T follicular helper cell (primary cell): ENCODE measurements at places on chromosomes 11 and 22.

- DNase-seq = no peak
Observed at GRCh38 chr11:103893371-103893770, 143.1 kb upstream of the DDI1 start.

- DNase-seq = no peak
Observed at GRCh38 chr11:119693253-119693815, 35.7 kb downstream of the NECTIN1 start.

DNA sequence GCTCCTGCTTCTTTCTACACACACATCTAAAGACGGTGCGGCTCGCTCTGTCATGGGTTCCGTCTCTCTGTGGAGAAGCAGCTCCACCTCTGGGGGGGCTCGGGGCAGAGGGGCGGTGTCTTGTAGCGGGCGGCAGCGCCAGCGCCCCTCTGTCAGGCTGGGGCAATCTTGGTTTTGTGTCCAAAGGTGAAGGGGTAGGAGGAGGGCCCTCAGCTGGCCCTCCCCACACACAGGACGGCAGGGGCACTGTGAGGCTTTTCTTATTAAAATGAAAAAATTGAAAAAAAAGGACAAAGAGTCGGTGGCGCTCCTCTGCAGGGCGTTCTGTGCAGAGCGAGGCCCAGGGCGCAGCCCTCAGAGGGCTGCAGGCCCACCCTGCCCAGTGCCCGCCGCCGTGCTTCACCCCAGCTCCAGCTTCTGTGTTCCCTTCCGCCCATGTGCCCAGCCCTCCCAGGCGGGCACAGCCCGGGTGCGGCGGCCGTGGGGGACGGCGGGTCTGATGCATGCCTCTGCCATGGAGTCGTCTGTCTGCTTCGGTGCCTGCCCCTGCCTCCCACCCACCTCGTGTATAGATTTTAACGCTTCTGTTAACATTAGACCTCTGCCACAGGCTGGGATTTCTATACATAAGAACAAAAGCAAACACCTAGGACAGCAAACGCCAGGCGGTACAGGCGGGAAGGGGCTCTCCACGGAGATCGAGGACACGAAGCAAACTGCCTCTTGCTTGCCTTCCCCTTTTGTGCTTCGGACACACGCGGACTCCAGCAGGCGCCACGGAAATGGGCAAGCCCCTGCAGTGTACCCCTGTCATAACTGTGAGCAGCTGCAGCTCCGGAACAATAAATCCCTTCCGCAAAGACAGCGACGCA lies 24.5 kb downstream of the MOB2 start:
- DNase-seq = no peak

DNA sequence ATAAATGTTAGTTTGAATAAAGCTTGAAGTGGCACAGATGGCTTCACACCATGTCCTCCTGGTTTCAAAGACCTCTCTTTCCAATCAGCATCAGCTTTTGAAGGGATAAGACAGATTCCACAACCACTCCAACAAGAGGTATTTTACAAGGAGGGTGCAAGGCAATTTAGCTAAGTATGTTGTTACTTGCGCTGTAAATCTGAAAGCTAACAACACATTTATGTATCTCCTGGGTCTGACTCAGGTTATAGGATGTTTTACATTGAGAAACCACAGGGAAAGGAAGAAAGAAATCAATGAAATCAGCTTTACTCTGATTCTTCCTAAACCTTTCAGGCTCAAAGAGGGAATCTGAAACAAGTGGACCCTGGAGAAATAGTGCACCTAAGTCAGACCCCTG lies 12.1 kb downstream of the CWC15 start:
- no peak for DNase-seq

- DNase-seq = no peak
Observed at GRCh38 chr22:48222742-48223487, 1460.5 kb downstream of the TBC1D22A start.

- DNase-seq = no peak
Observed at GRCh38 chr11:86740628-86741483, 59.5 kb upstream of the PRSS23 start.

DNA sequence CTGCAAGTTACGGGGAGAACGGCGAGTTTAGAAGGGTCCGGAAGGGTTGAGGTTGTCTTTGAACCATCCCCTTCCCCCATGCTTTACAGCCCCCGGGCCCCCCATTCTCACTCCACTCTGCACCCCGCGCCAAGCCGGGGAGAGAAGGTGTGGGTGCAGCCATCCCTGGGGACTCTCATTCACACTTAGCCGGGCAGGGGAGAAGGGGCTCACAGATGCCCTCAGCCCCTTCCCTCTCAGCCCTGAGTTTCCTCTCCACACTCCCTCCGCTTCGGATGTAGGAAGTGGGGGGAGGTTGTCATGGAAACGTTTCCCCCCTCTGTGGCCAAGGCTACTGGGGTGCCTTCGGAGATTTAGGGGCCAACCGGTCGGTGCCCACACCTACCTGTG lies 334 bp downstream of the CADM1 start:
- DNase-seq = no peak

GRCh38 chr11:3147626-3148025 lies 17.5 kb downstream of the OSBPL5 start:
- no peak for DNase-seq

GRCh38 chr11:112553205-112553731 lies 292.6 kb upstream of the PLET1 start:
- no peak for DNase-seq

DNA sequence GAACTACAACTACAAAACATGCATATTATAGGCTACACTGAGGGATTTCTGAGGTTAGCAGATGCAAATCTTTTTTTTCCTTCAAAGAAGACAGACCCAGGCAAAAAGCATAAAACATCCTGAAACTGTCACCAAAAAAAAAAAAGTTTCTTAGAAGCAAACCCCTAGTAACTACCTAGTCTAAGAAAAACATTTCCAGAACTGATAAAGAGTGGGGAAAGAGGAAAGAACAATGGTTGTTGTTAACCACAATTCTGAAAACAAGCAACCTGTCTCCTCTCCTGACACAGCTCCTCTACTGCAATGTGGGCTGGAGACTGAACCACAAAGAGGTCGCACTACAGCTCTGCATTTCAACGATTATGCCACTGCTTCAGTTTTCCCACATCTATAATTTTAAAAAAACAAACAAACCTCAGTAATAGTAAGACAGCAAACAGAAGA lies 15.0 kb downstream of the DENND5A start:
- peak; percentile 12 for DNase-seq

DNA sequence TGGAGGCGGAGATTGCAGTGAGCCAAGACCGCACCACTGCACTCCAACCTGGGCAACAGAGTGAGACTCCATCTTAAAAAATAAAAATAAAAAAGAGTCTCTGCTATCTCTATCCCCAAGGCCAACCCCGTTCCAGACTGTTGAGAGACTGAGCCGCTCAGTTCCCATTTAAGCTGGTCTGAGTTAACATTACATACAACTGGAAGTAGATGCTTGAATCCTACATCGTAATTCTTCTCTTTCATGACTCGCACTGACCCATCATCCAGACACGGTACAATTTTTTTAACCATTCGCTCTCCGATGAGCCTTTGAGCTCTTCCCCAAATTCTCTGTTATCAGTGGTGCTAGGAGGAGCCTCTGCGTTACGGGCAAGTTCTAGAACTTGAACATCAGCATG lies 4.9 kb upstream of the CYTH4 start:
- DNase-seq = no peak

DNA sequence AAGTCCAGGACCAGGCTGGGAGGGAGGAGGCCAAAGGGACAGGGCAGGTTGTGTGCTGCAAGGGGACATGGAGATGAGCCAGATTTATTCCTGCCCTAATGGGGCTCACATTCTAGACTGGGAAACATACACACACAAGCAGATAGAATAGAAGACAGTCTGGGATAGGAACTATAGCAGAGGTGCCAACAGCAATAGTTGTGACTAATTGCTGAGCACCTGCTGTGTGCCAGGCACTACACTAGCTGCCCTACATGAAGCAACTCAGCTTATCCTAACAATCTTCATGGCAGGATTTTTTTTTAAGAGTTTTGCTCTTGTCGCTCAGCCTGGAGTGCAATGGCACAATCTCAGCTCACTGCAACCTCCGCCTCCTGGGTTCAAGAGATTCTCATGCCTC lies 11.4 kb downstream of the MOGAT2 start:
- DNase-seq = no peak

DNA sequence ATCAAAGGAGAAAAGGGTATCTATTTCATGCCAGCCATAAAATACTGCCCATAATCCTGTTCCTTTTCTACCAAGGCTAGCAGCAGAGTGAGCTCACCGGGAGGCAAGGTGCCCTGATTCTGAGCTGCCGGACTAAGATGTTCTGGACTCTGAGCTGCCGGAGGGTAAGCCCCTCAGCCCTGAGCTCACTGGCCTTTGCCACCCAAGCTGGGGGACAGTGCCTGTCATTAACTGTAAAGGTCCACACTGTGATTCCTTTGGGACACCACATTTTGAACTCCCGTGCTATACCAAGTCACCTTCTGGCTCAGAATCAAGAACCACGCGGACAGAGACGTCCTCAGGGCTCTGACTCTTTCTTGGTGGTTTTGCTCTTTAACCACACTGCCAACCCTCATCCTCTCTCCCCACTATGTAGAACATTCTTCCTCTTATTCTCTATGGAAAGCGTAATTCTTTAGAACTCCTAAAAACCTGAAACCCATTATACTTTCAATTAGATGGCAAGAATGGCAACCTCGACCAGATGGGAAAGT lies 88.4 kb upstream of the BID start:
- no peak for DNase-seq

DNA sequence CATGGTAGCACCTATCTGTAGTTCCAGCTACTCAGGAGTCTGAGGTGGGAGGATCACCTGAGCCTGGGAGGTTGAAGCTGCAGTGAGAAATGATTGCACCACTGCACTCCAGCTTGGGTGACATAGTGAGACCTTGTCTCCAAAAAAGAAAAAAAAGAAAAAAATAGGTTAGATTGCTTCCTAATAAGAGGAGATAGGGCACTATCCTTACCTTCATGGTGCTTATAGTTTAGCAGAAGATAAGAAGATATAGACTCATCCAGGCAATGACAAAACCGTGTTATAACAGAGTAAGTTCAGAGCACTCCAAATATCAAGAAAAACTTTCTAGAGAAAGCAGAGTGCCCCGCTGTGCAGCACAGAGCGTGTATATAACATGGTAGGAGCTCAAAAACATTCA lies 42.1 kb downstream of the RRP8 start:
- no peak for DNase-seq

DNA sequence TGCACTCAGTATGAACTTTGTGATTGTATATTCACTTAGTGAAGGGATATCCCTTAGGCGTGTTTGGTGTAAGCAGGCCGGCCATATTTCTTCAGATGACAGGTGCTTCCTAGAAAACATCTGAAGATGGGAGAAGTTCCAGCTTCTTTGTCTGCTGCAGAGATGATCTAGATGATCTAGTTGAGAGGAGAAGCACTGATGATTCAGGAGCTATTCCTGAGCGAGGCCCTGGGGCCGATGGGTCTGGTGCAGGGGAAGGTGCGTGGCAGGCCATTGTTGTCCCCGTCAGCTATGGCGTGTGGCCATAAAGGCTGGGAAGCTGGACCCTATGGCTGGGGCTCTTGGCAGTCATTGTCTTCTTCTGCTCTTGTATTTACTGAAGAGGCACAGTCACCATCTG lies 14.0 kb downstream of the FAM118A start:
- DNase-seq = no peak

GRCh38 chr11:124799348-124800225 lies 619 bp downstream of the MSANTD2 start:
- DNase-seq = peak; percentile 24

- DNase-seq = no peak
Observed at GRCh38 chr22:26651815-26652214, 5.6 kb upstream of the MIAT start.

DNA sequence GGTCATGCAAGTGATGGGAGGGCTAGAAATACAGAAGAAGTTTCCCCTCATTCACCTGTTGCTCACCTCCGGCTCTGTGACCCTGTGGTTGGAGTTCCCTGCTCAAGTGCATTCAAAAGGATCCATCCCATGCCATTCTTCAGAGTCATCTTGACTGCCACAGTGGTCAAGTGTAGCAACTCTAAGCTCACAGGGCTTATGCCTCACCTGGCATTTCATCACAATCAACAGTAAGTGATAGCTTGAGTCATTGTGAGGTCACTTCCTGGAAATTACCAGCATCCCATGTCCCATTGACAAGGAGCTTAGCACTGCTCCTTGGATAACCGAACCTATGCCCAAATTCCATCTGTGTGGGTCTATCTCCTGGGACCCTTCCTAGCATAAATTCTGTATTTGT lies 55.6 kb downstream of the OR4C45 start:
- DNase-seq = no peak

- no peak for DNase-seq
Observed at GRCh38 chr11:130124096-130124495, 35.5 kb upstream of the ST14 start.

- DNase-seq = no peak
Observed at GRCh38 chr11:225734-226453, 10.2 kb downstream of the SIRT3 start.

GRCh38 chr11:44674809-44675208 lies 52.0 kb upstream of the TSPAN18 start:
- DNase-seq = no peak

DNA sequence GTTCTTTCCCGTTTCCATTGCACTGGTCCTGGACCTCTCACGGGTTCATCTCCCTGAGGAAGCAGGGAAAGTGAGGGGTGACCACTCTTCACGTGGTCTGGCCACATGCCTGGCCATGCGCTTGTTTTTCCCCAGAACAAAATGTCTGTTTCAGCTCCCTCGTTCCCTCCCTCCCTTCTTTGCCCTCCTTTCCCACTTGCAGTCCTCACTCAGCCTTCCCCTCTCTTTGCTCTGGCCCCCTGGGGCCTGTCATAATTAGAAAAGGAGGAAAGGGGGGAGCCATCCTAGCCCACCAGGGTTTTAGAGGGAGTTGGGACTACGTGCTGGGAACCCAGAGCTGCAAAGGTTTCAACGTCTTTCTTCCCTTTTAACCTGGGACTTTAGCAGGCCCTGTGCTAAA lies 52.8 kb upstream of the CADM1 start:
- DNase-seq = no peak

- DNase-seq = no peak
Observed at GRCh38 chr11:70872955-70873735, 379.2 kb downstream of the SHANK2 start.

GRCh38 chr22:50010676-50011446 lies 1.7 kb downstream of the IL17REL start:
- DNase-seq = peak; percentile 53

DNA sequence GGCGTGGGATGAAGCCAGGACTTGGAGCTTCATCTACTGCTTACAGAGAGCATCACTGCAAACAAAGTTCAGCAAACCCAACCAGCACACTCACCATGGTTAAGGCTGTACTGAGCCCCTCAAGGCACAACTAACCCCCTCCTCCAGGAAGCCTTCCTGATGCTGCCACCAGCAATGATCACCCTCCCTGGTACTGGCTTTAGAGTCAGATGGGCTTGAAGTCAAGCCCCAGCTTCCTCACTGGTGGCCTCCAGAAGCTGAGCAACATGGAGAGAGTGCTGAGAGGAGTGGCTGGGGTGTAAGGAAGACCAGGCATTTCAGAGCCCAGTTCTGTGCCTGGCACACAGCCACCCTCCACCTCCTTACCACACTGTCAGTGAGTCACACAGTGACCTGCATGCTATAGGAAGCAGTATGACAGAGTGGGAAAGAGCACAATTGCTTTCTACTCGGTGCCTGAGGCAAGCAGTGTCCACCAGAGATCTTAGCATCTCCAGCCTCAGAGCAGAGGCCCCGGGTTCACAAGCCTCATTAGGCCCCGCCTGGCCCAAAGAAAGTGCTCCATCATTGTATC lies 24.7 kb upstream of the BAIAP2L2 start:
- no peak for DNase-seq

GRCh38 chr11:30826911-30827310 lies 240.8 kb upstream of the MPPED2 start:
- DNase-seq = no peak

- no peak for DNase-seq
Observed at GRCh38 chr11:11113626-11114025, 239.4 kb downstream of the CSNK2A3 start.

- DNase-seq = no peak
Observed at GRCh38 chr11:125304876-125305275, 140.3 kb downstream of the PKNOX2 start.
